ENCODE measurements at places on chromosomes 5 and 9.

GRCh38 chr5:38367410-38367809 is 109.1 kb downstream of the EGFLAM start:
- no peak for DNase-seq

- peak; percentile 21 for DNase-seq
Observed at GRCh38 chr5:159877894-159878448, 38.3 kb upstream of the ADRA1B start.

DNA sequence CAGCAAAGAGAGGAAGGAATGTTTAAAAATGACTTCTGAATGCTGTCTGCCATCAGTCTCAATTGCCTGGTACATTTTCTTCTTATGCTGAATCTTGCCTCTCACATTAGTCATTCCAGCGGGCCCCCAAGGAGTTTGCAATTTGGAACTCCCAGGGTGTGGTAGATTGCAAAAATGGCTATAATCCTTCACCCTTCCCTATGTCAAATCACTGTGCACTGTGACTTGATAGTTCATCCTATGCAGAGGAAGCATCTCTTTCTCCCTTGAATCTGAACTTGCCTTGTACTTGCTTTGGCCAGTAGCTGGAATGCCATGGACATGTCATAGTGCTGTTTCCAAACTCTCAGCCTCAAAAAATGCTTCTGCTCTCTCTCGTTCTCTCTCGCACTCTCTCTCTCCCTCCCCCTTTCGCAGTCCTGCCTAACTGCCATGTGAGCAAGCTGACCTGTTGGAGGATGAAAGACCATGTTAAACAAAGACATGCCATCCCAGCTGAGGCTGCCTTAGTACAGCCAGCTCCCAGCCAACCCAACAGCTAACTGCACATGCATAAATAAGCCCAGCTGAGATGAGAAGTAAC is 284.0 kb upstream of the TLE4 start:
- no peak for DNase-seq

DNA sequence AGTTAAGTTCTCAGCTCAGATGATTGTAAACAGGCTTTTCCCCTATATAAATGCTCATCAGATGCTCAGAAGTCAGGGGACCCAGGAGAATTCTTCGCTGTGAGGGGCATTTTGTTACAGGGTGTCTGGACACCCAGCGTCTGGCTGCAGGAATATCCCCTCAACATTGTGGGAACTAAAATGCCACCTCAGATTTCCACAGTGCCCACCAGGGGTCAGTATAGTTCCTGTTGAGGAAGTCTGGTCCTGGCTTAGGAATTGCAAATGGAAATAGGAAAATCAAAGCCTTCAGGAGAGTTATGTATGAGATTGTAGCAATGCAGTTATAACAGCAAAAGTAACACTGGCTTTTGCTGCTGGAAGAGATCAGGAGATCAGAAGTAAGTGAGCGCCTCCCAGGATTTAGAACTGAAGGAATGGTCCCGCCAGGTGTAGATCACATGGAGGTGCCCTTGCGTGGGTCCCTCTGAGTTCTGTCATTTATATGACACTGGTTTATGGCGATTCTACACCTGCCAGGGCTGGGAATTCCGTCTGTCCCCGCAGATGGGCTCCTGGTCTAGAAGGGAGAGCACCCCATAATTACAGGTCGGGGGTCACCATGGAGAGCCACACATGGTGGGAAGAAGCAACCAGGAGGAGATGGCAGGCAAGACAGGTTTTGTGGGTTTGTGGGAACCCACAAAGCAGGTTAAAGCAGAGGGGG is 47.1 kb upstream of the CTSL start:
- DNase-seq, result no peak

DNA sequence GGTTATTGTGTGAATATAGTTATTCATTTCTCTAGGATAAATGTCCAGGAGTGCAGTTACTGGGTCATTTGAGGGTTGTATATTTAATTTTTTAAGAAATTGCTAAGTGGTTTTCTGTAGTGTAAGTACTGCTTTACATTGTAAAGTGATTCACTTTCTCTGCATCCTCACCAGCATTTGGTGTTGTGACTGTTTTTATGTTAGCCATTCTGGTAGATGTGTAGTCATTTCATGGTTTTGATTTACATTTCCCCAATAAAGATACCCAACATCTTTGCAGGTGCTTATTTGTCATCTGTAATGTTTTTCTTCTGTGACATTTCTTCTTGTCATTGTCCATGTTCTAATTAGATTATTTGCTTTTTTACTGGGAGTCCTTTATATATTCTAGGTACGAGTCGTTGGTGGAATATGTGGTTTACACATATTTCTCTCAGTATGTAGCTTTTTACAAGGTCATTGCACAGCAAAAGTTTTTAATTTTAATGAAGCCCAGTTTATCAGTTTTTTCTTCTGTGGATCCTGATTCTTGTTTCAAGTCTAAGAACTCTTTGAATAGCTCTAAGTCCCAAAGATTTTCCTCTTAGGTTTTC is 34.0 kb downstream of the SCGB3A1 start:
- no peak for DNase-seq

DNA sequence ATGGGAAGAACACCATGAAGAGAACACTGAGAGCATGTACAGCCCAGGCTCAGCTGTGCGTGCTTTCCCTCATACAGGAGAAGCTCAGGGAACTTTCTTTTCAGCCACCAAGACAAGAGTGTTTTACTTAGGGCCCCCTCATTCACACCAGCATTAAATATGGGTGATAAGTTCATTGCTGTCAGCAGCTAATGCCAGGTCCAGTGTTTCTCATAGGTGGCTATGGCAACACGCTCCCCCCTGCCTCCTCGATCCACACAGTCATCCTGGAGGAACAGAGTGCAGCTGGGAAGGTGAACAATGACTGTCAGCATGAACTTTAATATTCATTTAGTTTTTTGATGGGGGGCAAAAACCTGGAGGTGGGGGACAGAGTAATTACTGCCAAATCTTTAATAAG is 54.4 kb downstream of the TEX10 start:
- no peak for DNase-seq

DNA sequence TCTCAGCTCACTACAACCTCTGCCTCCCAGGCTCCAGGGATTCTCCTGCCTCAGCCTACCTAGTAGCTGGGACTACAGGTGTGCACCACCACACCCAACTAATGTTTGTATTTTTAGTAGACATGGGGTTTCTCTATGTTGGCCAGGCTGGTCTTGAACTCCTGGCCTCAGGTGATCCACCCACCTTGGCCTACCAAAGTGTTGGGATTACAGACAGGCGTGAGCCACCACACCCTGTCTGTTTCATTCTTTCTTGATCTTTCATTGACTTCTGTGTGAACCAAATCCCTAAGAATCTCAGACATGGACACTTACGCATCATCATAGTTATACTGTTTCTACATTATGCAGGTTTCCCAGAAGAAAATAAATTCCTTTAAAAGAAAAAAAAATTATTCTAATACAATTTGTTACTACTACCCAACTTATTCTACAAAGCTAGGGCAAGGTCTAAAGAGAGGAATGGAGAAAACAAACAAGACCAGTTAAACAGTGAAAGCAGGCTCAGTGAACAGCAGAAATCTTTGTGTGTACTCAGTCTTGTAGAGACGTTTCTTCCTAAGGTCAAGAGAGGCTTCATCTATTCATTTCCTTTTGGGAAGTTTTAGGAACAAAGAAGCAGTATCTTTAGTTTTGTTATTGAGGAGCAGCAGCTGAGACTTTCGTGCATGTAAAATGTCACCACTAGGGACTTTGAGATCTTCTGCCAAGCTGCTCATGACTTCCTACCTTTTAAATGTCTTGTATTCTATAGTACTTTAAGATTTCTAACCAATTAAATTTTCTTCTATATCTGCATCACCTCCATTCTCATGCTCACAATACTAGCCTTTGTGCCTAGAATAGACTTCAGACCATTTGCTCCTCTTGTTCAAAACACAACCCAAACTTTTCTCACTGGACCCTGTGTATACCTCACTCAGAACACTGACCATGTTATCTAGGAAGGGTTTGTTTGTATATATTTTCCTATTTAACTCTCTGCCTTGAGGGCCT is 5.6 kb upstream of the HMGCR start:
- DNase-seq, result no peak

- DNase-seq, result peak; percentile 51
Observed at GRCh38 chr9:14316602-14317300, 2.8 kb upstream of the NFIB start.

- DNase-seq, result no peak
Observed at GRCh38 chr5:15550502-15551112, 50.6 kb downstream of the FBXL7 start.

DNA sequence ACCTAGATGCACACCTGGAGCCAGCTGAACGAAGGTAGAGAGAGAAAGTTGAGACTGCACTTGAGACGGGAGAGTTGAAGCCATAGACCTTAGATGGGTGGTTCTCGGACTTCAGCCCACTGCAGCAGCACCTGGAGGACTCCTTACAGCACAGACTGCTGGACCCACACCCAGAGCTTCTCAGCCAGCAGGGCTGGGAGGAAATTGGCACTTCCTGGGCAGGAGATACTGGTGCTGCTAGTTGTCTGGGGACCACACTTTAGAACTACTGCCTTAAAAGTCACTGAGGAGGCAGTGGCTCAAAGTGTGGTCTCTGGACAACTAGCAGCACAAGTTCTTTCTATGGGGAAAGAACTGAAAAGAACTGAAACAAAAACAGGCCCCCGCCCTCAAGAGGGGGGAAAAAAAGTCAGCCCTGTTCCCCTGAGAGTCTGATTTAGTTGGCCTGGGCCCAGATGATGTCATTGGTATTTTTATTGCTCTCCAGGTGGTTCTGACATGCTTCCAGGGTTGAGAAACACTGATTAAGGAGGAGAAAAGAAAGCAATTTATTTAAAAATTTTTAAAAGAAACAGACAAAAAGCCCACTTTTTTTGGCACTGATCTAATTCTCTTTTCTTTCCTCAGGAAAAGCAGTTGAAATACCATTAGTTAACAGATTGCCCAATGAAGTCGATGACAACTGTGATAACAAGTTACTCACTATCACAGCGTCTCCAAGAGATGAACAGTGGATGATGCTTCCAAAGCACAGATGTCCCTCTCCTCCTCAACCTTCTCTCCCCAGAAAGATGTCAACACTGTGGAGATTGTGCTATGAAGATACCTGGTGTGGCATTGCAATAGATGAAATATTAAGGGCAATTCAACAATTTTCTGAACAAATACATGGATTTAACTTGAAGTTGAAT is 73.6 kb upstream of the ADAMTS16 start:
- no peak for DNase-seq

DNA sequence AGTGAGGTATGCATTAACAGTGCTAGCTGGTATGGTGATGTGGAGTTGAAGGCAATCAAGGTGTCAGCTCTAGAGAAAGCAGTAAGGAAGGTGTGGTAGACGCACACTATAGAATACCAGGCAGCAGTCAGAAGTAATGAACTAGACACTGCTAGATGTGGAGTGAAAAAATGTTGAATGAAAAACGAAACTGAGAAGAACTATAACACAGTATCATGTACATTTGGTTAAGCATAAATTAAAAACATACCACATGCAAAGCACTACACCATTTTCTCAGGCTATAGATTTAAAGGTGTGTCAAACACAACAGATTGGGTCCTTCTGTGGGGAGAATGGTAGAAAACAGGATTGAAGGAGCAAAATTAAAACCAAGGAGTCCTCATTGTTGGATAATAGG is 15.4 kb downstream of the ZNF622 start:
- no peak for DNase-seq

DNA sequence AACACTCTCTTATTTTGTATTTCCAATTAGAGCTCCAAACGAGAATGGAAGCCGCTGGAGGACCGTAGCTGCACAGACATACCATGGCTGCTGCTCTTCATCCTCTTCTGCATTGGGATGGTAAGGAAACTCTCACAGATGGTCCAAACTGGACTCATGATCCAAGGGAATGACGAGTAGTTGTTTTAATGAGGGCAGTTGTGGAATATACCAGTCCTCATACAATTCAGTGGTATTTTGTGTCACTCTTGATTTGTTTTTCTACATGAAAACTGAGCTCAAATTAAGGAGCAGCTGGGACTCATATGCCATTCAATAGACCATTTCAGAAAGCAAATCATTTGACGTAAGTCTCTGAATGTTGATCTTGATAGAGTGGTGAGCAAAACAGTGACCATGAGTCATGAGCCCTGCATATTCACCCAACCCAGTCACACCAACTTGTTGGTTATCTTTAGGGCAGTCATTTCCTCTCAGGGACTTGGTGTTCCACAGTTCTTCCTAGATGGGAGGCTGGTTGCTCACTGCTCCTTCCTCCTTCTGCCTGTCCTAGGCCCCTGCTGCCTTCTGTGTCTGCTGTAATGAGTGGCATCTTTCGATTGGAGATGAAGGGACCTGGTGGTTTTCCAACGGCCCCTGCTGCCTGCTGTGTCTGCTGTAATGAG is 54.9 kb downstream of the SLC44A1 start:
- no peak for DNase-seq

DNA sequence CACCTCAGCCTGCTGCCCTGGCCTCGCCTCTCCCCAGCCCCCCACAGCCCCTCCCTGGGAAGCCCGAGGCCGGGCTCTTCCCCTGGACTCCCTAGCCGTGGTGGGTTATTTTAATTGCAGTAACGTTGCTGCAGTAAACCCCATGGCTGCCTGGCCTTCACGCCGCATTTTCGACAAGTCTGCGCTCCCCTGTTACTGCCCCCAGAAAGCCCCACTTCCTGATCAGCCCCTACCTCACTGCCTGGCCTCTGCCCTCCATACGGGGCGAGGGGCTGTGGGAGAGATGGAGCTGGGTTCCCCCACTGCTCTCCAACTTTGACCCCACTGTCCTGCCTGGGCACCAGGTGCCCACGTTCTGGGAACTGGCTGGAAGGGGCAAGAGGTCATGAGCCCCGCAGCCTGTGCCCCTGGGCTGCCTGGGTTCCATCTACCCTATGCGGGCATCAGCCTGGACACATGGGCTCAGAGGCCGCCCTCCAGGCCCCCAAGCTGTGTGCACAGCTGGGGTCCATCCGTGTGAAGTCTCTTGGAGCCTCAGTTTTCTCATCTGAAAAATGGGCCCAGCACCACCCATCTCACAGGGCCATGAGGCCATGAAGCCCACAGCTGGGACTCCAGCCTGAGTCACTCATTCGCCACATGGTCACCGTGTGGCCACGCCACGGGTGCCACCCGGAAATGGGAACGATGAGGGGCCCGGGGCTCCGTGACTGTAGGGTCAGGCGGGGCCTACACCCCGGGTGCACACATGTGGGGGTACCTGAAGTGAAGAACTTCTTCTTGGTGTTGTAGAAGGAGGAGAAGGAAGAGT is 11.5 kb downstream of the EGFL7 start:
- DNase-seq, result no peak

- DNase-seq, result no peak
Observed at GRCh38 chr5:113230711-113231652, 203.8 kb downstream of the TSSK1B start.

DNA sequence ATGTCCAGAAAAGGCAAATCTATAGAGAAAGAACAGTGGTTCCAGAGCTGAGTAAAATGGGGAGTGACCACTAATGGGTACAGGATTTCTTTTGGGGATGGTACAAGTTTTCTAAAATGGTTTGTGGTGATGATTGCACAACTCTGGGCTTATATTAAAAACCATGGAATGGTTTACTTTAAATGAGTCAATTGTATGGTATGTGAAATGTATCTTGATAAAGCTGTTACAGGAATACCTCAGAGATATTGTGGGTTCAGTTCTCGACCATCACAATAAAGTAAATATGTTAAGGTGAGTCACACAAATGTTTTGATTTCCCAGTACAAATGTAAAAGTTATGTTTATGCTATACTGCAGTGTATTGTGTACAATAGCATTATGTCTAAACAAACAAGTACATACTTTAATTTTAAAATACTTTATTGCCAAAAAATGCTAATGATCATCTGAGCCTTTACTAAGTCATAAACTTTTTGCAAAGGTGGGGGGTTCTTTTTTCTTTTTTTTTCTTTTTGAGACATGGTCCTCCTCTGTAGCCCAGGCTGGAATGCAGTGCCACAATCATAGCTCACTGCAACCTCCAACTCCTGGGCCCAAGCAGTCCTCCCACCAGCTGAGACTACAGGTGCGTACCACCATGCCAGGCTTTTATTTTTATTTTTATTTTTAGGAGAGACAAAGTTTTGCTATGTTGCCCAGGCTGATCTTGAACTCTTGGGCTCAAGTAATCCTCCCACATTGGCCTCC is 65.9 kb downstream of the SHOC1 start:
- no peak for DNase-seq

All from DMS79 (cell line).